ENCODE measurements at places on chromosomes 4 and X.
A peak's percentile ranks its signal among the peaks of the same experiment; 100 is the strongest.

- no peak for DNase-seq
These were observed 212.2 kb downstream of the PPP1R2C start for GRCh38 chrX:42565739-42566138.

DNA sequence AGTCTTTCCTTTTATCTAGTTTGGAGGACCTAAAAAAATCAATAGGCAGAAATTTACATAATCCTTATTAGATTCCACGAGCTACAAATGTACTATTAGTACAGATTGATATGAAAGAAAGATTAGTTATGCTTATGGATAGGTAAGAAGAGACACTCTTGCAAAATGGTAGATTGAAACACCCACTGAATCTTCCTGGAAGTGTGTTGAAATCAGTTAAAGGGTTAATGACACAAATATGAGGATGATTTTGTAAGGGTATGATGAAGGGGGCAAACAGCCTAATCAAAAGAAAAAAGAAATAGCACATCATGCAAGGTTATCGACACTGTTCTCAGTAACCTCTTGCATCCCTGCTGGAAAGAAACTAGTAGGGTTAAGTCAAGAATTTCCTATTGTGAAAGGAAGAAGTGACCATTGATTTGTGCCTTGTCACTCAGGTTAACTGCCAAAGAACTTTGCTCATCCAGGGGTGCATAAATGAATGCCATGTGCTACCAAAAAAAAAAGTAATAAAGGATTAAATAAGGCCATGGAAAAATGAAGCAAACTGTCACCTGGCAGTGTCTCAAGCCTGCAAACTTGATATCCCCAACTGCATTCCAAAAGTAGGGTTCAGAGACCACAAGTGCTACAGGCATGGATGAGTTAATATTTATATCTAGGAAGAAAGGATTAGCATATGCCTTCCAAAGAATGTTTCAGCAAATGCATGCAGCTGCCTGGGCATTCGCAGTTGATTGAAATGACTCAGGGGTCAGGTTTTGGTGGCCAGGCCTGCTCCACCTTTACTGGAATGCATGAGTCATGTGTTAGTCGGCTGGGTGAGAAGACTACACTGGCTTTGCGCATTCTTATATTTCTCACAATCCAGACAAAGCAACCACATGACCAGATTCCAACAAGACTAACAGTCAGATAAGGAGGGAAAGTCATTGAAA is 78.3 kb upstream of the ATXN3L start:
- no peak for DNase-seq

GRCh38 chr4:2469192-2469984 is 482 bp downstream of the RNF4 start:
- peak; percentile 91 for DNase-seq

GRCh38 chr4:2470791-2471190 is 1.9 kb downstream of the RNF4 start:
- no peak for DNase-seq

DNA sequence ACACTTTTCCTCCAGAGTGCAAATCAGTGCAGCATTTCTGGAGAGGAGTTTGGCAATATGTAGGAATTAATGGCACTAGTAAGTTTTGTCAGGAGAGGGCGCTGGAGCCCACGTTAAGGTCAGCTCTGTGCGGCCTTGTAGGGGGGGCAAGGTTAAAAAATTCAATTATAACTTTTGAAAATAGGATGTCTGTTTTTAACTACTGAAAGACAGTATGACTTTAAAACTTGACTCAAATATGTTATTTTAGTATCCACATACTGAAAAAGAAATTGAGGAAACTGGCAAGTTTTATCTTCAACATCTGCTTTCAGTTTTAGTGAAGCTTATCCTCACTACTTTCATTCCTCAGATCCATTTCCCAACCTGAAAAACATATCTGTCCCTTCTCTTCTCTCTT is 30.9 kb upstream of the HSD17B13 start:
- DNase-seq, result no peak

DNA sequence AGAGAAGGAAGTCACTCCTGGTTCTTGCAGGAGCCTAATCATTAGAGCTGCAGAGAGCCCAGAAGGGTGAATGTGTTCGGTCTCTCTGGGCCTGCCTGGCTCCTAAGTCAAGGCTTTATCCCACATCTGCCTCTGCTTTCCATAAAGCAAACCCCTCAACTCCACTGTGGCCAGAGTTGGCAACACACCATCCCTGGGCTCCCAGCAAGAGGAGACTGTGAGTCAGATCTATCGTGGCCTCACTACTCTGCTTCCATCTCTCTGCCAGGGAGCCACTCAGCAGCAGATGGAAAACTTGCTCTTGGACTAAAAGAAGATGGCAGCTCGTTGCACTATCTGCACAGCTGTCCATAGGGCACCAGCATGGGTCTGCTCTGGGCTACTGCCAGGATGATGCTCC is 348.2 kb downstream of the FBXW7 start:
- DNase-seq, result no peak

DNA sequence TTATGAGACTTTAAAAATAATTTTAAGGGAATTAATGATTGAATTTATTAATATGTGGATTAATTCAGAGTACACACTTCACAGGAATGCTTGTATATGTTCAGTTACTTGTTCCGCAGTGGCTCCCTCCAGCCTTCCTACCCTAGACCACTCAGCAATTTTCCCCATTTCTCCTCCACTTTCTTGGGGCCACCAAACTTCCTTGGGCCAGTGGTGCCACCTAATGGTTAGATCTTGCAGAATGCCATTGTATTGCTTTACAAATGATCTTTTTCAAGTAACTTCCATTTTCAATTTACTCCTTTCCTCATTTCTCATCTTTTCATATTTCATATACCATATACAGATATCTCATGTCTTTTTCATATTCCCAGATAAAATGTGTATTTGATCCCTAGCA is 3.6 kb upstream of the RNF175 start:
- no peak for DNase-seq

GRCh38 chr4:42678512-42678911 is 21.6 kb upstream of the ATP8A1 start:
- DNase-seq, result no peak

- no peak for DNase-seq
These were observed 163.4 kb downstream of the ACTRT1 start for GRCh38 chrX:127888767-127889166.

GRCh38 chr4:72525938-72526337 is 43.1 kb downstream of the ADAMTS3 start:
- DNase-seq, result no peak

GRCh38 chrX:31074522-31074921 is 2.7 kb upstream of the FTHL17 start:
- no peak for DNase-seq

Measured in activated effector memory CD4-positive, alpha-beta T cell treated with anti-CD3 and anti-CD28 coated beads, Interleukin-2, amount 50 U/mL, for 16 hours (primary cell).